ENCODE measurements at places on chromosomes 1 and 21.

DNA sequence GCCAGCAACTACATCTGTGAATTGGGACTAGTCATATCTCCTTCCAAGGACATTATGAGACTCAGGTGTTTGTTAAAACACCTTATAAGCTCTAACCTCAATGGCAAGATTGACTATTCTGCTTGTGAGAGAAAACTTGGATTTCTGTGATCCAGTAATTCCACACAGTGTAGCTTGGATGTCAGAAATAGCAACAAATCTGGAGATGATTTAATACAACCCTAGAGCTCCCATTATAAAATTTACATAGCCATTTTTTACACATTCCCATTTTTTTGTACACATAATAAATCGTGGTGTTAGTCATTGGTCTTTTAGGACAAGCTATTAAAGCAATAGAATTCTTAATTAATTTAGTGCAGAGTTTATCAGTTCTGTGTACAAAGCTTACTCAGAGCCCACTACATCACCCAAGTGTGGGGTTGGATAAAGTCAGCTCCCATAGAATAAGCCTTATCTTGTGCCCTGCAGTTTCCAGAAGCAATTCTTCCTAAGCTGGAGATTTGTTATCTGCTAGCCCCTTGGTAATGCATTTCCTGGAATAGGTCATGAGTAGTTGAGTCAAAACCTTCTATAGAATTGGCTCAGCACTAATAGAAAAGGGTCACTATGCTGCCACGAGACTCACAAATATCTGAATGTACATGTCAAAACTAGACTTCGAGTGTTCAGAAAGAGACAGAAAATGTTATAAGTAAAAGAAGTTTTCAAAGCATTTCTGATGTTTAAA, 434.0 kb upstream of the RUNX1 start:
- no peak for DNase-seq

- no peak for DNase-seq
These were observed 107.9 kb downstream of the FGGY start for GRCh38 chr1:59404796-59405195.

- DNase-seq, result no peak
These were observed 84.5 kb downstream of the CAMK2N1 start for GRCh38 chr1:20401405-20402010.

DNA sequence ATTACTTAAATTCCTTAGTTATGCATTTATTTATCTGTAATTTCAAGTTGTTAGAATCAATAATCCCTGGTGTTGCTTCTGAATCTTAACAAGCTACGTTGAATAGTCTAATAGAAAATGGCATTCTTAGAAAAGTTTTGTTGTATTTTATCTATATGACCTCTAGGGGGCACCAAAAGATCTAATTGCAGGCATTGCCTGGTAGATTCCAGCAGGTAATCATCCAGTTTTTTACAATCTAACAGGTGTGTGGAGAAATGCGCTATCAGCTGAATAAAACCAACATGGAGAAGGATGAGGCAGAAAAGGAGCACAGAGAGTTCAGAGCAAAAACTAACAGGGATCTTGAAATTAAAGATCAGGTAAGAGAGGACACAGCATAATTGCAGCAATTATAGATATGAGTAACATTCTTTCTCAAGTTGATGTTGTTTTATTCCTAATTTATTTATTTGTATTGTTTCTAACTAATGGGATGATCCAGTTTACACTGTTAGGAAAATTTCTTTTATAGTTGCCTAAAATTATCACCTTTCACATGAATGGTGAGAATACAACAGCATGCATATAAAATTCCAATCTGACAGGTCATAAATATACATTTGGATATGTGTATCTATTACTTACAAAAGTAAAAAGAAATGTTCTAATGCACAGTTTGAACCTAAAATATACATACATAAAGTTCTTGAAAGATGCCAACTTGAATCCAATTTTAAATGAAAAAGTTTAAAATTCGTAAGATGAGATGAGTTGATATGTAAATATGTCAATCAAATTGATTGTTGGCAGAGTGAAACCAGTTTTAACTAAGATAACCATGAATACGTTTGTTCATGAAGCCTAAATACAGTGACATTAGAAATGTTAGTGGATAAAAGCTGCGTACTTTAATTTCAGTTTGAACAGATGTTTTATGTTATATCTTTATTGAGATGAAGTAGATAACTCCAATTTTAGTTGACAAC, 88.4 kb downstream of the SDCCAG8 start:
- peak; percentile 74 for DNase-seq

DNA sequence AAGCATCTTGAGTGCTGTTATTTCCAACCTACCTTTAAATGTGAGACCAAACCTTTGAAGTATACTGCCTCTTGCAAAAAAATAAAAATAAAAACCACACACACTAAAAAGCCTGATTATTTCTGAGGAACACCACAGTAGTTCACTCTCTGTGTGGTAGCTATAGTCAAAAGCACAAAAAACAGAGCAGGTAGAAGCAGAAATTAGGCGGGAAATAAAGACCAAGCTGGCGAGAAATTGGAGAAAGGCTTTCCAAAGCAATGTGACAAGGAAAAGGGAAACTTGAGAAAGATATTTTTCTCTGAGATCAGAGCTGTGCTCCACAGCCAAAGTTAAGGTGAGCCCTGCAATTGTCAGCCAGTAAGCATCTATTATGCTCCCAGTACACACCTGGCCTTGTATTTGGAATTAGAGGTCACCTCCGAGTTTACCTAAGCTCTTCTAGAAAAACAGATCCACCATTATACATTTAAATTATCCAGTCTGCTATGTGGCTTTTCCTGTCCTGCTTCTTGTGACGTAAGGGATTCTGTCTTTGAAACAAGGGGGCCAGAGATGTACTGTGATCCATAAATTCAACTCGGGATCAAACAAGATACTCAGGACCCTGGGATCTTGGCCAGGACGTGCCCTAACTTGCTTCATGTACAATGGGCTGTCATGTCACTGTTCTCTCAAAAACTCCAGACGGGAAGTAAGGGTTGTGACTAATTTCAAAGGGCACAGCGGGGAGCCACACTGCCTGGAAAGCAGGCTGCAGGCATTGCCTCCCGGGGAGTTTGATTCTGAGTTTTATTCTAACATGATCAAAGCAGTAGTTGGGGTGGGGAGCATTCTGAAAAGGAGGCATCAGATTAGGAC, 39.8 kb upstream of the RAB4A start:
- DNase-seq, result peak; percentile 49

DNA sequence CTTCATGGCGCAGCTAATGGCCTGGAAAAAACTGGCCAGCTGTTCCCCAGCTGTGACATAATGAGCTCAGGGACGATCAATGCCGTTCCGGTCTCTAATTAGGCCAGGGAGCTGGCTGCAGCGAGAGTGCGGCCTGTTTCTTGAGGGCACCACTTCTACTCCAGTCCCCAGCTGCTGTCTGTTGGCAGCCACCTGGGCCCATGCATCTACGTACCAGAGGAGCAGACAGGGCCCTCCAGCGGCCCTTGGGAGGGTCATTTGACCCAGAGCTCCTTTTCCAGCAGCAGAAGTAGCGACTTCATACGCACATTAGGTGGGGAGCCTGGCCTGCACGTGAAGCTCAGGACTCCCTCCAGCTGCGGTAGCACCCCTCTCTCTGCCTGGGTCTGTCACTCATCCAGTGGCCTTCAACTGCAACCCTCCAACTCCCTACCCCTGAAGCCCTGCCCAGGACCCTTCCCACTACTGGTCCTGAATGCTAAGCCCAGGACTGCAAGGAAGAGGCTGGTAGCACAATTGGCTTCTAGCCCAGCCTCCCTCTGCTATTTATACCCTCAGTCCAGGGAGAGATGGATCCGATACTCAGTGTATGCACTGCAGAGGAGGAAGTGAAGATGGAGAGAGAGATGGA, 9.1 kb upstream of the GPR61 start:
- peak; percentile 57 for DNase-seq

DNA sequence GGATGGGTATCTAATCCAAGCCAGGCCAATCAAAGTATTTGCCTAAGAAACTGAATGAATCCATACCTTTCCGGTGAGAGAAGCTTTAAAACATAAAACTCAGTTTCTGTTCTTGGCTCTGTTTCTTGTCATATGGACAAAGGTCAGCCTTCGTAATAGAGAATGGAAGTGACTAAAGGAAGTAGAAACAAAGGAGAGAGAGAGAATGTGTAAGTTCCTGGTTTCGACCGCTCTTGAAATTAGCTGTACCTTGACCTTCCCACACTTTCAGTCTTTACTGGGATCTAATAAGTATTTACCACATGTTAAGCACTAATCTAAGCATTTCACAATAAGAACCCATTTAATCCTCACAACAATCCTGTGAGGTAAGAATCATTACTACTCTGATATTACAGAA, 19.6 kb upstream of the CLCA4 start:
- DNase-seq, result no peak

- DNase-seq, result no peak
These were observed 16.8 kb upstream of the HHAT start for GRCh38 chr1:210311726-210312493.

- no peak for DNase-seq
These were observed 20.4 kb downstream of the OLFML2B start for GRCh38 chr1:162003061-162003829.

- DNase-seq, result no peak
These were observed 67.0 kb downstream of the CACHD1 start for GRCh38 chr1:64536836-64537490.

DNA sequence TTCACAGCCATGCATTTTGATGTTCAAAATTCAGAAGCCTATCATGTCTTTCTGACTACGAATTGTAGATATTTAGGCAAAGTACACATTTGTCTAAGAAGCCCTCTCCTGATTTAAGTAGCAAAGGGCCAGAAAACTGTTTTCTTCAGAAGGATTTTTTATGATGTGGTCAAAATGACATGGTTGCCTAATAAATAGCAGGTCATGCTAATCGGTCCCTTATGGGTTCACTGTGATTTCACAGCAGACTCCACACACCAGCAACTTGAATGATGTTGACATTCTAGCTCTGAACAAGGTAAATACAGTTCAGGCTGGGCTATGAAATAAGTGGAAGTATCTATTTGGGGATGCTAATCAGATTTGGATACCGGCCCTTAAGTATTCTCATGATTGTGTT, 178.7 kb upstream of the DPYD start:
- DNase-seq, result no peak

DNA sequence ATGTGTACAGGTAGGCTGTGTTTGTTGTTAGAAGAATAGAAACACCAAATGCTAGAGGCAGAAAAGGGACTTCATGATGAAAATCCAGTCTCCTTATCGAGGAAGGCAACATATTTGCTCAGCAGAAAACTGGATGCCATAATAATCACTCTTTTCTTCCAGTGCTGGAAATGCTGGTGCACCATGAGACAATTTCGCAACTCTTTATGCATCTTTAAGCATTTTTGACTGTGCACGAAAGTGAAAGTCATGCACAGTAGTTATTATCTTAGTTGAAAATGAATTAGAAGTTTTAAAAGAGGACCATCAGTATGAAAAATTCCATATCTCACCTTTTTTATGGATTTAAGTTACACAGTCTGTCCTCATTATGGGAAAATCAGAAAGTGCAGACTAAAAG, 29.1 kb downstream of the SMYD2 start:
- no peak for DNase-seq

DNA sequence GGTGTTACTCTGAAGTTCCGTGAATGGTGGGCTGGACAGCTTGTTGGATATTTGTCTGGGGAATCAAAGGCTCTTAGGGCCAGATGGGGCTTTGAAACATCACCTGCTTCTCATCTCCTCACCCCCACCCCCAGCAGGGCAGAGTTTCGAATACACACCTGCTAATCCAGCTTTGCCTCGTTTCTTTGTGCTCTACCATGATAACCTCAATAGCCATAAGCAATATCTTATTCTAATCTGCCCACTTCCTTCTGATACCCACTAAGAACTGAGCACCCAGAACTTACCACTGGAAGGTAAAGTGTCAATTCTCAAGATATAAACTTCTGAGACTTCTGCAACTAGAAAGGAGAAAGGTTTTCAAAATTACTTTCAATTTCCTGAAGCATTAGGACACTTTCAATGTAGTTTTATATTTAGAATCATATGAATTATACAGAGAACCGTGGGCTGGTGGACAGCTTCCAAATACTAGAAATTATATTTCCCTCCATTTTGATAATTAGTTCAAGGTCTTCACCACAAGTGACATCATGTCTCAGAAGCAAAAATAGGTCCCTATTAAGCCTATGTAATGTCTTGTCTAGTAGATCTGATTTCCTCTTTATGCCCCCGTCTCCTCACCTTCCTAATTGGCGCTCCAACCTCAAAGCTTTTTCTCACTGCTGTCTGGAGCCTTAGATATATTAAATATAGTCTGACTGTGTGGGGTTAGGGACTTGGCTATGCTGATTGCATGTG, 64.4 kb upstream of the NEK2 start:
- no peak for DNase-seq

DNA sequence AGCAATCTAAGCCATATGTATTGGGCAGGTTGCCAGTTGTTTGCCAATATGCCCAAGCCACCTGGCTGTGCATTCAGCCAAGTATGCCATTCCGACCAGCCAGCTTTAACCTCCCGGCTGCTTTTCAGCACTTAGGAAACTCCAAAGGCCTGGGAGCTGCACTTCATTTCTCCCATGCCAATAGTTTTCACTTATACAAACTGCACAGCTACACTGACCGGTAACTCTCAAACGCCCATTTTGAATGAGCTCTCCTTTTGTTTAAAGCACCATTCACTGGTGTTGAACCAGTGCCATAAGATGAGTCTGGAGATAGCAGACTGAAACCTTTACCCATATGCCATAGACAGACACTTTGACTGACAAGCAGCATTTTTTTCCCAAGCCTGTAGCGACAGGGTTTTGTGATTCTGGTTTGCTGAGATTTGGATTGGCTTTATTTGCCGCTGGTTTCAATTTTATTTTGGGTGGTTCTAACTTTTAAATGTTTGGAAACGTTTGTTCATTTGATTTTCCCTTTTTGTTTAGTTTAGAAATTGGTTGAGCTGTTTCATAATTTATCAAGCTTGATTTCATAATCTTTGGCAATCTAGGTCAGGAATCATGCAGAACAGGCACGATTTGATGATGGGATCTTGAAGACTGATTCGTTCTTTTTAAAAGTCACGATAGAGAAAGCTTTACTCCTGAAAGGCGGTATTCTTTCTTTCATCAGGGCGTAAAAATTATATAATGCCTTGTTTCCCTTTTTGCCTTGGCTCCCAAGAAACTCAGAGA, 144.6 kb downstream of the NFIA start:
- no peak for DNase-seq

GRCh38 chr1:234495231-234495990, 16.4 kb upstream of the TARBP1 start:
- DNase-seq, result peak; percentile 27

DNA sequence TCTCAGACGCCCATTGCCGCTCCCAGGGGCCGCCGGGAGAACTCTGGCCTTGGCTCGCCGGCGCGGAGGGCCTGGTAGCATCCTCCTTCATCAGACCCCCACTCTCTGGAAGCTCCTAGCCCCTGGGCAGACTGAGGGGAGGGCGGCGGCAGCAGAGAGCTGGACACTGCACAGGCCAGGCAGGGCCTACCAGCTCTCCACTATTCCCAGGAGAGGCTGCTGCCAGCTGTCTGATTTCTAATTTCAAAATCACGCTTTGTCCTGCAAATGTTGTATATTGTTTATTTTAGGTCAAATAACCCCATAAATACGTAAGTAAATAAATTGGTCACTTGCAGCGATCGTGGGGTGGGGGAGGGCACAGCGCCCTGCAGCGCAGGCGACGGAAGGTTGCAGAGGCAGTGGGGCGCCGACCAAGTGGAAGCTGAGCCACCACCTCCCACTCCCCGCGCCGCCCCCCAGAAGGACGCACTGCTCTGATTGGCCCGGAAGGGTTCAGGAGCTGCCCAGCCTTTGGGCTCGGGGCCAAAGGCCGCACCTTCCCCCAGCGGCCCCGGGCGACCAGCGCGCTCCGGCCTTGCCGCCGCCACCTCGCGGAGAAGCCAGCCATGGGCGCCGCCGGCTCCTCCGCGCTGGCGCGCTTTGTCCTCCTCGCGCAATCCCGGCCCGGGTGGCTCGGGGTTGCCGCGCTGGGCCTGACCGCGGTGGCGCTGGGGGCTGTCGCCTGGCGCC, at the start of gene MTARC1:
Gene MTARC1, plus strand, starts transcription at position 577 of the 732 bp plus-strand sequence. Its CDS starts 32 bp downstream, at position 609.
- DNase-seq, result peak; percentile 88

Measured in neural progenitor cell (in vitro differentiated cells).